ENCODE measurements at places on chromosomes 12 and 14. TPM values are rescaled to one million over a fixed set of nuclear protein-coding genes. Genes with fewer than 3 reads are reported as not detected.

GRCh38 chr12:108724054-108724889 is 7.0 kb downstream of the CORO1C start:
- H3K36me3 ChIP-seq: no peaks in the 10 kb centered on the region
- H3K4me1 ChIP-seq: peaks cover 34% of the 10 kb centered on the region
- no peak for DNase-seq

DNA sequence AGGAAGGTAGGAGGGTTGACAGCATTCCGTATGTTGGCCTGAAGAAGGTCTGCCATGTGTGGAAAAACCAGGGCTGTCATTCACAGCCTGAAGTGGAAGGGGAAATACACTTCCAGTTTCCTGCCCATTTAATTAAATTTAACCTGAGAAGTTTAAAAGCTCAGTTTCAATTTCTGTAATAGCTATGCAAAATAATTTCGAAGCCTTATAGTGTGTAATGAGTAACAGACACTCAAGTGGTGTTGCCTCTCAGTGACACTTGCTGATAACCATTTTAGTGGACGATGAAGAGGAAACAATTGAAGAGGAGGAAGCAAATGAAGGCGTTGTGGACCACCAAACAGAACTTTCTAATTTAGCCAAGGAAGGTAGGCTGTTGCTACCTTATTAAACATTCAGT is 44.8 kb downstream of the EP400 start:
- H3K4me1 ChIP-seq: no peaks in the 10 kb centered on the region
- H3K27me3 ChIP-seq: no peaks in the 10 kb centered on the region
- no peak for DNase-seq
- no peak overlapping the region for H3K4me3 ChIP-seq
- peaks cover 40% of the 10 kb centered on the region for H3K36me3 ChIP-seq
- H3K27ac ChIP-seq: no peak overlapping the region

DNA sequence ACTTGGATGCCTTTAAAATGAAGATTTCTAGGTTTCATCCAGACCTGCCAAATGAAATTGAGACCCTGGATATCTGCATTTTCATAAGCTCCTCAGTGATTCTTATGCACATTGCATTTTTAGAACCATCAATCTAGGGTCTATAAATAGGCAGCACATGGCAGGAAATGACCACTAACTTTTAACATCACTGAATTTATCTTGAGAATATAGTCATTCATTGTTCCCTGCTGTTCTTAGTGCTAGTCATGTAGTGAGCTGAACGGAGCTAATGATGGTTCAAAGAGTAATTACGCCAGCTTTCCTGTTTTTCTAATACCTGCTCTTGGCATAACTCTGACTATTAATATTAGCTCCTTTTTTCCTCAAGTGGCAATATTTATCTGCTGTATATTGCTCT is 91.6 kb downstream of the TPH2 start:
- H3K27ac ChIP-seq: no peak overlapping the region
- no peak for DNase-seq
- H3K27me3 ChIP-seq: no peaks in the 10 kb centered on the region
- H3K4me1 ChIP-seq: no peaks in the 10 kb centered on the region
- no peaks in the 10 kb centered on the region for H3K36me3 ChIP-seq

GRCh38 chr14:60514741-60515491 is 6.0 kb downstream of the SIX6 start:
- no peaks in the 10 kb centered on the region for H3K4me1 ChIP-seq
- no peaks in the 10 kb centered on the region for H3K36me3 ChIP-seq
- peak; percentile 6 for DNase-seq
- peak overlapping the region; percentile 33 for H3K4me3 ChIP-seq

DNA sequence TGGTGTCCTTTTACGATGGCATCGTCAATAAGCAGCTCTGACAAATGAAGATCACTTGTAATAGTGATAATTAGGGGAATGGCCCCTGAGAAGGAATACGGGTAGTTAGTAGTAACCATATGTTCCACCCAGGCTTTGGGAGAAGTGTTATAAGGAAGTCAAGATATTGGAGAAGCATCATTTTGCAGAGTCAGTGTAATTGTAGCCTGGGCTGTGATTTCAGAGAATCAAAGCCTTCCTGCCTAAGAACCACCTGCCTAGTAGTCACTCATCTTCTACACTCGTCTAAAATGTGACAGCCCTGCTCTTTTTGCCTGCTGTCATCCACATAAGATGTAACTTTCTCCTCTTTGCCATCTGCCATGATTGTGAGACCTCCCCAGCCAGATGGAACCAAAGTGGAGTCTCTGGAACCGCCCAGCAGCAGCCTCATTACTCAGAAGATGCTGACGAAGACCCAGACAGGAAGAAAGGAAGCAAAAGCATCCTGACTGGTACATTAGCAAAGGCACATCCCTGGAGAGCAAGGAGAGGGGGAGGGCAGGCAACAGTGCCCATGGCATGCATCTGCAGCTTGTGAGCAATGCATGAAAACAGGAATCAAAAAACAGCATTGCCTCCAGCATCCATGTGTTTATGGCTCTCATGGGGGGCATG is 12.6 kb upstream of the EDDM3A start:
- no peaks in the 10 kb centered on the region for H3K36me3 ChIP-seq
- no peak for DNase-seq
- H3K27me3 ChIP-seq: no peaks in the 10 kb centered on the region

DNA sequence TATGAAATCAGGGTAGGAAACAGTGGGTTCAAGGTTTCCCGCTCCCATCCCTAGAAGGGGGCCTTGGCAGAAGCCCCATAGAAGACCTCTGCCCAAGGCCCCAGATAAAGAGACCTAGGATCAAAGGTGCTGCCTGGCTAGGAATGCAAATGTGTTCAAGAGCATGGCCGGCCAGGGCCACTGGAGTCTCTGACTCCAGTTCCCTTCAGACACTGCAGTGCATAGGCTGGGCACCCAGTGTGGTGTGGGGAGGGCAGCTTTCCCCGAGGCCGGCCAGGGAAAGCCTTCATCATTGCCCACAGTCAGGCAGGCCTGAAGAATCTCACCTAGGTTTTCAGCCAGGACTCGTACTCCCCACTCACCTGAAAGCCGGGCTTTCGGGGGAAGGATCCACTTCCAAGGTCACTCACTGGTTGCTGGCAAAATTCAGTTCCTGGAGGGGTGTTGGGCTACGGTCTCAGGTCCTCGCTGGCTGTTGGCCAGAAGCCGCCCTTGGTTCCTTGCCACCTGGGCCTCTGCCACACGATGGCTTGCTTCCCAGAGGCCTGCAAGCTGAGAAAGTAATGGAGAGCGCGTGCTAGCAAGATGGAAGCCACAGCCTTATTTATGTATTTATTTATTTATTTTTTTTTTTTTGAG is 9.7 kb upstream of the PEBP1 start:
- H3K4me3 ChIP-seq: no peak overlapping the region
- H3K4me1 ChIP-seq: peaks cover under 1% of the 10 kb centered on the region
- no peak overlapping the region for H3K27ac ChIP-seq

- H3K4me3 ChIP-seq: no peak overlapping the region
- DNase-seq: no peak
- no peaks in the 10 kb centered on the region for H3K27me3 ChIP-seq
- no peaks in the 10 kb centered on the region for H3K36me3 ChIP-seq
- H3K27ac ChIP-seq: no peak overlapping the region
Observed at GRCh38 chr12:96421014-96421413, 20.8 kb upstream of the CDK17 start.

The GCH1 gene
- 3.5 TPM for total RNA-seq

The CIT gene
- total RNA-seq: 30.3 TPM

GRCh38 chr12:101604132-101604531 is 9.4 kb downstream of the MYBPC1 start:
- no peaks in the 10 kb centered on the region for H3K4me1 ChIP-seq
- no peak overlapping the region for H3K27ac ChIP-seq
- no peak for DNase-seq
- H3K4me3 ChIP-seq: no peak overlapping the region
- peaks cover 26% of the 10 kb centered on the region for H3K27me3 ChIP-seq

The MUCL1 gene
- total RNA-seq: not detected

The KRT5 gene
- not detected for total RNA-seq

The IFNG-AS1 gene
- 0.07 TPM for total RNA-seq

The EPYC gene
- not detected for total RNA-seq

DNA sequence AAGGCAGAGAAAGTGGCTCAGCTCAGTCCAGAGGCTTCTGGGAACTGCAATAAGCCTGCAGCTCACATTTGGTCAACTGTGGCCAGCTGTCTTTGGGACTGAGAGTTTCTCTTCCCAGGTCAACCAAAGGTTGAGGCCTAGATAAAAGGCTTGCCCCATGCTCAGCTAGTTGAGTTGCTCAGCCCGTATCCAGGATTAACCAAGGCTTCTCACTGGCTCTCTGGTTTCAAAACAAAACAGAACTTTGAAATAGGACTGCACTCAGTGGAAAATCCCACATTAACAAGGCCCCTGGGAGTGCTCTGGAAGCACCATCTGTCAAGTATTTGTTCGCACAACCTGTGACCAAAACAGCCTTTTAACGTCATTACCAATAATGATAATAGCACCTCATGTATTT is 40.3 kb upstream of the NUAK1 start:
- no peak overlapping the region for H3K4me3 ChIP-seq
- no peaks in the 10 kb centered on the region for H3K27me3 ChIP-seq
- H3K27ac ChIP-seq: peak overlapping the region; percentile 80

The STYK1 gene
- total RNA-seq: 0.74 TPM

The SDSL gene
- 4.5 TPM for total RNA-seq

- no peaks in the 10 kb centered on the region for H3K27me3 ChIP-seq
- no peak for DNase-seq
- no peaks in the 10 kb centered on the region for H3K4me1 ChIP-seq
- H3K4me3 ChIP-seq: no peak overlapping the region
Observed at GRCh38 chr14:98498019-98498885, 773.7 kb downstream of the BCL11B start.

The SDR9C7 gene
- total RNA-seq: 0.14 TPM

GRCh38 chr14:60514378-60514740 is 5.4 kb downstream of the SIX6 start:
- no peak for DNase-seq
- peaks cover 100% of the 10 kb centered on the region for H3K27me3 ChIP-seq
- no peaks in the 10 kb centered on the region for H3K4me1 ChIP-seq
- peak overlapping the region; percentile 33 for H3K4me3 ChIP-seq
